Activated naive CD4-positive, alpha-beta T cell (primary cell): ENCODE measurements at places on chromosomes 1 and 21.

GRCh38 chr1:64495878-64496277 is 25.9 kb downstream of the CACHD1 start:
- no peak for DNase-seq

DNA sequence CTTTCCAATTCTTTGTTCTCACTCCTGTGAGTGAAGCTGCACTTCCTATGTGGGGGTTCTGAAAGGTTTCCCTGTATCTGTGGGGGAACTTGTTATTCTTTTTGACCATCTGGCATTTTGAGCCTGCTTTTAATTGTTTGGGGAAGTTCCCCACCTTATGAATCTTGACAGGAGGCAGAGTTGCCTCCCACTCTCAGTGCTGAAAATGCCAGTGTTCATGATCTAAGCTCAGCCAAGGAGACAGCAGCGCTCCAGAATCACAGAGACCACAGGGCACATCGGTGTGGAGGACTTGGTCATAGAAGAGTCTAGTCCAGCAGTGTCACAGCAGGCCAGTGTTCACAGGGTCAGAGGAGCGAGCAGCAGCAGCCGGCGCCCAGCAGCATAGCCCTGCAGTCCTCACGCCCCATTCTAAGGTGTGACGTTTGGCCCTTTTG is 63.8 kb upstream of the PRDX6 start:
- no peak for DNase-seq

- no peak for DNase-seq
Measured at GRCh38 chr1:86487131-86487810, 18.5 kb downstream of the CLCA1 start.

GRCh38 chr1:84913555-84913892 is 20.5 kb upstream of the LPAR3 start:
- no peak for DNase-seq

DNA sequence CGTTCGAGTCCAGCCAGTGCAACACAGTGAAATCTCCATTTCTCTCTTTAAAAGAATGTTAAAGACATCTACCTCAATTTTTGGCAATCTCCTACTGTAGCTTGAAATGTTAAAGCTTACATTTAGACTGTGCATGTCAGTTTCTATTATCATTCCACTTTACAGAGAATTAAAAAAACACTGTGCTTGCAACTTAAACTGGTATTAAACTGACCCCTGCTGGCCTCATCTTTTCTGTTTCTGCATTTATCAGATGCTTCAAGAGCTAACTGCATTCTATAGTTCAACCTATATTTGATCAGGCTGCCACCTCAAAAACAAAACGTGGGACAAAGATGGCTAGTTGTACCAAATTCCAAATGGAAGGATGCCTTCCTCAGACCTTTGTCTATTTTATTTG is 226.5 kb downstream of the SMYD3 start:
- DNase-seq, result no peak

DNA sequence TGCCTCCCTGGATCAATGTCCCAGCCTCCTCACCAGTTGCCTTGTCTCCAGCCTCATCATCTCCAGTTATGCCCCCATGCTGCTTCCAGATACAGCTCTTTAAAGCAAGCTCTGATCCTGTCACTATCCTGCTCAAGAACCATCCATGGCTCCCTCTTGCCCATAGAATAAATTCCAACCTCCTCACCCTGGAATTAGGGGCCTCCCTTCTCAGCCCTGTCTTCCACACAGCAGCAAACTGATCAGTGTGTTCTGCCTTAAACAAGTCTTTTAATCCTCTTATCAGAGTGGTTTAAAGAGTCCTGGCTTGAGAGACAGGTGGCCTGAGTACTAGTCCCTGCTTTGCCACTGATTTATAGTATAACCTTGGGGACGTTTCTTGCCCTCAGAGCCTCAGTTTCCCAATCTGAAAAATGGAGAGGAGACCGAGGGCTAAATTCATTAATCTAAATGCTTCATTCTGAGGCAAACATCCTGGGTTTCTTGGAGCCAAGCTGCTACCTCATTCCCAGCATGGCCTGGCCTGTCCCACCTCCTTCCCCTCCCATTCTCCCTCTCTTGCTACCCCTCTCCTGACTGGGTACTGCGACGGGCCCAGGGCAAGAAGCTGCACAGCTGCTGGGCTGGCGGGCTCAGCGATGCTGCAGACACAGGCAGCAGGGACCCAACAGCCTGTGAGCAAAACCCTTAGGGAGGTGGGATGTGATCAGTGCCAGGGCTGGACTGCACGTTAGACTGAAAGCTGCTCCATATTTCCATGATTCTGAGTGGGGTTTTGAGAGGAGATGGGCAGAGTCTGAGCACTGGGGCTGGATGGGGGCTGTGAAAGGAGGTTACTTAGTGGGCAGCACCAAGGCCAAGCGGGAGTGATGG is 221.4 kb downstream of the PTPRU start:
- no peak for DNase-seq

GRCh38 chr1:175521249-175522040 is 221.9 kb downstream of the TNR start:
- no peak for DNase-seq

- no peak for DNase-seq
Measured at GRCh38 chr1:56540467-56540866, 38.9 kb downstream of the PLPP3 start.

DNA sequence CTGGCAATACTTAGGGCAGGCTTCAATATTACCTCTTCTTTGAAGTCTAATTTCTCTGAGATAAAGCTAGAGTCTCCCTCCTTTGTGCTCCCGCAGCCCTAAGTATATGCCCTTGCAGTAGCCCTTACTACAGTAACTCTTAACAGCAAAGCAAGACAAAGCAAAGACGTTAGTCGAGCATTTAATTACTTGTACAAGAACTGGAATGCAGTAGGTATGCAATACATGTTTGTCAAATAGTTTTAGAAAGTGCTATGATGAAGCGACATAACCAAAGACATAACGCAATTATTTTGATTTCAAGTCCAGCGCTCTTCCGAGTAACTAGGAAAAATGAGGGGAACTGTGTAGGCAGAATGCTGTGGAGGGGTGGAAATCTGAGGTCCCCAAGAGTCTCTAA is 1.6 kb downstream of the P3H1 start:
- DNase-seq, result no peak

DNA sequence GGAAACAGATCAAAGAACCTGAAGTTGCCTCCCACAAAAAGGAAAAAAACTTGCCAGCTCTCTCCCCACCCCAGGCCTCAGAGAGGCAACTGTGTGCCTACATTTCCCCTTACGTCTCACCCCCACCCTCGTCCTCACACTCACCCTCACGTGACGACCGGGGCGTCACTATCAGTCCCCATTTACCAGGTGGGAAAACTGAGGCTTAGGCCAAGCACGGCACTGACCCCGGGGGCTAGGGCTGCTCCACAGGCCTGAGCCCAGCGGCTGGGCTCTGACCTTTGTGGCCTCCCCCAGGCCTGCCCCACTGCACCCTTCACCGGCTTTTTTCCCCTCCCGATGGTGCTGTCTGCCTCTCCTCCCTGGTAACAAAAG is 51.5 kb upstream of the RUNX3 start:
- no peak for DNase-seq

- no peak for DNase-seq
Measured at GRCh38 chr1:25527226-25527846, 16.1 kb upstream of the LDLRAP1 start.

- DNase-seq, result no peak
Measured at GRCh38 chr1:228861832-228862180, 126.5 kb downstream of the RHOU start.

- DNase-seq, result no peak
Measured at GRCh38 chr1:10059342-10059718, 26.6 kb downstream of the UBE4B start.

GRCh38 chr1:95323123-95323522 is 89.1 kb downstream of the RWDD3 start:
- DNase-seq, result no peak

GRCh38 chr1:178529364-178530036 is 16.6 kb downstream of the TEX35 start:
- DNase-seq, result no peak

DNA sequence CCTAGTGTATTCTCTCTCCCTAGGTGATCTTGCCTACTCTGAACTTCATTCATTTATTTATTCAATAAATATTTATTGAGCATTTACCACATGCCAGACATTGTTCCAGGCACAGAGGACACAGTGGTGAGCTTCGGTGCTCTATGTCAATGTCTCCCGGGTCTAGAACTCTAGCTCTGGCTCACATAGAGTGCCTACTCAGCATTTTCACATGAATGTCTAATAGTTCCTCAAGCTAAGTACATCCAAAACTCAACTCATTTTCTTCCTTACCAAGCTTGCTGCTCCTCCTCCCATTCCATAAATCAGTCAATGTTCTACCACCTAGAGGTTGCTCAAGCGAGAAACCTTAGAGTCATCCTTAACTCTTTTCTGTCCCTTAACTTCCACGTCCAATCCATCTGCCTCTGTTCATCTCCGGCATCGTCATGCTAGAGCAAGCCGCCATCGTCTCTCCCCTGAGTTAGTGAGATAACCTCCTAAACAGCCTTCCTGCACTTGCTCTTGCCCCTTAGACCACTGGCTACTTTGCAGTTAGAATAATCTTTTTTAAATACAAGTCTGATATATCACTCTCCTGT is 67.5 kb downstream of the TMEM53 start:
- no peak for DNase-seq

DNA sequence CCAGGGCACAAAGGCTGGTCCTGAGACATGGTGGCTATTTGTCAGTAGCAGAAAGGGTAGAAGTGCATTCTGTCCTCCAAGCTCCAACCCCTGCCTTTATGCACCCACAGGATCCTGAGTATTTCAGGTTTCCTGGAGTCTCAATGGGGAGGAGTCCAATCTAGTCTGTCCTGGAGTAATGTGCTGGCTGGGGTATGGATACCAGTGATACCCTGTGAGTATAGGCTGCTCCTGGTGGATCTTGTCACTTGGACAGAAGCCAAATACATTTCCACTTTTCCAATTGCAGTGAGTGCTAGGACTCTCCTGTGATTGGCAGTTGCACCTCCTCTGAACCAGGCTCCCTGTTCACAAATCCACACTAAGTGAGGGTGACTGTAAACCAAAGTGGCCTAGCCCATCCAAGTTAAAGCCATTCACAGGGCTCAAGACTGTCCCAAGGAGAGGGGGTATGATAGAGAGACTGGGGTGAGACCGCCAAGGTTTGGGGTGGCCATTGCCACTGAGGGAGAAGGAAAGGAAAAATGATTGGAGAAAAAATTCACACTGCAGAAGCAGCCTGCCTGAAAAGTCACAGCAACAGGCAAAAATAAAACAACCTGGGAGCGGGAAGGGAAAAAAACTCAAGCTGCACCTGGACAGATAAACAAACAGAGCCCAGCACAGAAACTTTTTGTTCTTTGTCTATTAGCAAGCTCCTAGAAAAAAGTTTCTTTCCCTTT is 163.4 kb upstream of the ETV3 start:
- no peak for DNase-seq

DNA sequence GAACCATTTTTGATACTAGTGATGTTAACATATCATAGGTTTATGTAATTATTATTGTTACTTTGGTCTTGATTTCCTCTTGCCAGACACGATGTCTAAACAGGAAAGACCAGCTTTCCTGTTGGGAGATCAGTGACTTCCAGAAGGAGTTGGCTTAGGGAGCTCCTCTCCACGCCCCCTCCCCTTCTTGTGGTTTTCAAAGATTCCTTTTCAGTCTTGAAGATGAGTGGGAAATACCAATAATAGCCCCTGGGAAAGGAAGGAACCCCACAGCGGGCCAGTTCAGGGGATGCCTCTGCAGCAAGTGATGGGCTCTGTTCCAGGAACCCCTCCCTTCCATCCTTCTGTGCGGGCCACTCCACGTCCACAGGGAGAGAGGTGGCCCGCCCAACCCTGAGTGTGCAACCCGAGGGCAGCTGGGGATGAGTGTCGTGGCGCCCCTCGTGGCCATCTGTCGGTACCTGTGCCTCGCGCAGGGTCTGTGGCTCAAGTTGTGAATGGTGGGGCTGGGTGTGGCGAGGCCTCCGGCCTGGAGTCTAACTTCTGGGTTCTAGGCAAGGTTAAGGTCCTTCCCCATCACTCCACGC is 65.7 kb downstream of the TLR5 start:
- no peak for DNase-seq

GRCh38 chr1:116003823-116004222 is 27.5 kb downstream of the SLC22A15 start:
- no peak for DNase-seq

DNA sequence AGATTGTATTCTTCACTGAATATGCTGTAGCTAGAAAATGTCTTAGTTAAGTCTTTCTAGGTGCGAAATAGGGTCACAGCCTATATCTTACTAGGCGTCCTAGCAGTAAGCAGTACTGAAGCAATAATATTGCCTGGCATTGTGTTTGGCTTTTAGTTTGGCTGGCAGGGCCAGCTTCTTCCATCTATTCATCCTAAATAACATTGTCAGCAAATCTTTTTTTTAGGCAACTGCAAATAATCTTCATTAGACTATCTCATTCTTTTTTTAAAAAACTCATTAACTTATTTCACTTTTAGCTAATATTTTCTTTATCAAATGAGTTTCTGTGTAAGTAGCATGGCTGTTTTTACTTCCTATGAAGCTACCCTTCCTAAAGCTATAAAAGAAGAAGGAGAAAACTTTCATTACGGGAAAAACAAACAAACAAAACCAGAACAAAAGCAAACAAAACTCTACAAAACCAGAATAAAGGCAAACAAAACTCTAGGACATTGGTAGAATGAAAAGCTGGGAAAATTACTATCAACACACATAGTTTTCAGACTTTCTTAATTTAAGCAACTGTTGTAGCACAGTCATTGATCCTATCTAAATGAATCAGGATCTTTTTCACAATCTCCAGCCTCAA is 506.0 kb downstream of the DPYD start:
- no peak for DNase-seq

DNA sequence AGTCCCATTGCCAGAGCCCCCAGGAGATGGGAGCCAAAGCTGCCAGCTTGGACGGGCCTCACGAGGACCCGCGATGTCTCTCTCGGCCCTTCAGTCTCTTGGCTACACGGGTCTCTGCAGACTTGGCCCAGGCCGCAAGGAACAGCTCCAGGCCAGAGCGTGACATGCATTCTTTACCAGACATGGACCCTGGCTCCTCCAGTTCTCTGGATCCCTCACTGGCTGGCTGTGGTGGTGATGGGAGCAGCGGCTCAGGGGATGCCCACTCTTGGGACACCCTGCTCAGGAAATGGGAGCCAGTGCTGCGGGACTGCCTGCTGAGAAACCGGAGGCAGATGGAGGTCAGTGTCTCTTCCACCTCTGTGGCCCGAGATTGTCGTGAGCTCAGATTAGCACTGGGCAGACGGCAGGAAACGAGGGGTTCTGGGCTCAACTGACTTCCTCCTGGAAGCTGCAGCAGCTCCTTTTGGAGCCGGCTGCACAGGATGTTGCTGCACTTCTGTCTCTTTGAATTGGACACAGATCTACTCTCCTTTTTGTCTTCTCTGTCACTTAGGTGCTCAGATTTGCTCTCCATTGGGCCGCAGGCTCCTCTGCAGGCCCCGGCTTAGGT is 68.0 kb downstream of the DISC1 start:
- no peak for DNase-seq

DNA sequence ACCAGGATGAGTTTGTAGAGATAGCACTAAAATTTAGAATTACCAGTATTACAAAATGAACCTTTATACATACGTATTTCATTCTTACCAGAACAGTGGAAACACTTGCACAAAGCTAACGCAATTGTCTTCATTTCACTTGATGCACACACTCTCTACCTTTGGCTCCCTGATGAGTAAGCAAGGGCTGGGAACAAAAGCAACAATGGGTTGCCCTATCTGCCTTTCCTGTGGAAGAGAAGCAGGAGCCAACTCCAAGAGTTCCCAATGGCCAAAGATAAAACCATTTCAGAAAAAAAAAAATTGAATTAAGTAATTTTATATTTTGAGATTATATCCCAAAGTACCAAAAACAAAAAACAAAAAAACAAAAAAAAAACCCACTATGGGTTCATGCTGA is 344.1 kb upstream of the GREM2 start:
- no peak for DNase-seq

GRCh38 chr1:59096501-59096900 is 200.4 kb upstream of the FGGY start:
- no peak for DNase-seq
